ENCODE measurements at places on chromosomes 11 and 22.

GRCh38 chr11:50073113-50074105 lies 40.7 kb downstream of the OR4C45 start:
- DNase-seq: no peak

GRCh38 chr11:90242894-90243416 lies 20.1 kb upstream of the CHORDC1 start:
- DNase-seq: no peak

DNA sequence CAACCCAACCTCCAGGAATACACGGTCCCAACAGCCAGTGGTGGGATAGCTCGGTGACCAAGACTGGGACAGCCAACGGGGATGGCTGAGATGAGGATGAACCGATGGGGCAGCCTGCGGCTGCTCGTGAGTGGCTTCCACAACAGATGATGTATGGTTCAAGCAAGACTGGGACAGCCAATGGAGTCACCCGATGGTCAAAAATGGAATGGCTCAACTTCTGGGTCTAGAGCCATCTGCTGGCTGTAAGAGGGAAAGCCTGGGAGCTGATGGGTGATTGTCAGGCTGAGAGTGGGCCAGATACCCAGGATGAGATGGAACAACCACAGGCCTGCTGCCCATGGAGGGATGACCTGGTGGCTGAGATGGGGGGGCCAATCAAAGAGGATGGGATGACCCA lies 35.5 kb downstream of the SYT7 start:
- no peak for DNase-seq

GRCh38 chr11:91850533-91851275 lies 373.9 kb upstream of the FAT3 start:
- no peak for DNase-seq

- DNase-seq: no peak
Observed at GRCh38 chr11:33880979-33881378, 10.9 kb downstream of the LMO2 start.

DNA sequence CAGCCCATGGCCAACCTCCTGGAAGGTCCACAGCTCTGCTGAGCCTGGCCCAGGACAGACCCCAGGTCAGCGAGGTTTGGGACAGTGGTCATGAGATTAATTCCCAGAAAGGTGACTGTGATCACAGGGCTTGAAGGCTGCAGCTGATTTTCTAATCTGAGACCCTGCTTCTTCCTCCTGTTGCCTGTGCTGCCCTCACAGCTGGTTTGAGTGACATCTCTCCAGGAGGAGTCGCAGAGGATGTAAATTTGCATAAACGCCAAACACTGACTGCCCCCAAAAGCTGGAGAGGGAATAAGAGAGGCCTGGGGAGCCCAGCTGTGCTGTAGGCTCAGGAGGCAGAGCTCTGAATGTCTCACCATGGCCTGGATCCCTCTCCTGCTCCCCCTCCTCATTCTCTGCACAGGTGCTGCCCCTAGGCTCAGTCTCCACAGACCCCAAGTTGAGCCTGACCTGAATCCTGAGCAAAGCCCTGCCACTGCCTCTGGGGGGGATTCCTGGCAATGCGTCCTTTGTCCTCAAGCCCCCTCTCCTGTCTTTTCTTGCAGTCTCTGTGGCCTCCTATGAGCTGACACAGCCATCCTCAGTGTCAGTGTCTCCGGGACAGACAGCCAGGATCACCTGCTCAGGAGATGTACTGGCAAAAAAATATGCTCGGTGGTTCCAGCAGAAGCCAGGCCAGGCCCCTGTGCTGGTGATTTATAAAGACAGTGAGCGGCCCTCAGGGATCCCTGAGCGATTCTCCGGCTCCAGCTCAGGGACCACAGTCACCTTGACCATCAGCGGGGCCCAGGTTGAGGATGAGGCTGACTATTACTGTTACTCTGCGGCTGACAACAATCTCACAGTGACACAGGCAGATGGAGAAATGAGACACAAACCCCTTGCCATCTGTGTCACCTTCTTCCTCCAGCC lies 23.8 kb downstream of the GGTLC2 start:
- DNase-seq: no peak

GRCh38 chr22:49973018-49973961 lies 12.7 kb downstream of the PIM3 start:
- peak; percentile 2 for DNase-seq

DNA sequence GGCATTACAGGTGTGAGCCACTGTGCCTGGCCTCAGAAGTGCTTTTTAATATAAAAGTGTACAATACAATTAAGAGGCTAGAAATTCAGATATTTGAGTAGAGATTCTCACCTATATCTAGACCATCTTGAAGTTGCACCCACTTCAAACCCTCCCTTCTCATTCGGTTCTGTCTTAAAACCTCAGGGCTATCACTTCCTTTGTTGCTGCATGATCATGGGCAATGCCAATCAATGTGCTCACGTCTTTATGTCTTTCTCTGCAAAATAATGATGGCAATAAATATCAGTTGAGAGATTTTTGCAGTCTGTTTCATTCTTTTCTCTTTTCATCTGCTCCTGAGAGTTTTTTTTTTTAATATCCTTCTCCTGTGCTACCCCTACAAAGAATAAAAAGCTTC lies 9.3 kb upstream of the NUP160 start:
- no peak for DNase-seq

GRCh38 chr11:90601261-90601660 lies 378.4 kb upstream of the CHORDC1 start:
- DNase-seq: no peak

- DNase-seq: no peak
Observed at GRCh38 chr11:62433141-62433903, 14.5 kb downstream of the SCGB1A1 start.

DNA sequence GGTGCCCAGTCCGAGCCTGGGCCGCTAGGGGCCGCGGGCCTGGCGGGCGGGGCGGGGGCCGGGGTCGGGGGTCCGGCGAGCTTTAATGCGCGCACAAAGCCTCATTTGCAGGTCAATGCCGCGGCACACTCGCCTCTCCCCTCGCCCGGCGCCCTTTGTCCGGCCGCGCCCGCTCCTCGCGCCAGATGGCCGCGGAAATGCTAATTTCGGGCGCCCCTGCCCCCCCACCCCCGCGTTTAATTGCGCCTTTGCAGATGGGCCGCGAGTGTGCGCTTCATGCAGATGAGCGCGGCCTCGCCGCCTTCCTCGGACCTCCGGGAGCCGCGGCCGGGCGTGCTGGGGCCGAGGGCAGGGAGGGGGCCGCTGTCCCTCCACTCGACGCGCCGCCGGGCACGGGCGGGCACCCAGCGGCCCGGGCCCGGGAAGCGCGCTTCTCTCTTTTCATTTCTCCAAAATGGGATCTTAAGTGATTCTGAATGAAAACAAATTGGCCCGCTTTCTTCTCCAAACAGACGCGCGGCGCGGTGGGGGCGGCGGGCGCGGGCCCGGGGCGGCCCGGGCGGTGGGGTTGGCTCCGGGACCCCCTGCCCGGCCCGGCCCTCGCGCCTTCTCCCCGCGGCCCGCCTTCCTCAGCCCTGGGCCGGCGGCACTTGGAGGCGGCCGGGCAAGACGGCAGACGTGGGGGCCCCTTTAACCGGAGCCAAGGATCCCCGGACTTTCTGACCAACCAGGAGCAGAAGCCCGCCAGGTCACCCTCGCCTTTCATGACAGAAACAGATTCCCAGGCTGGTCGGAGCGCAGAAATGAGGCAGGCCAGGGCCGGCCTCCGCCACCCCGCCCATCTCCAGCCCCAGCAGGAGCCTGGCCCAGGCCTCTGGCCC lies 22.9 kb downstream of the CDKN1C start:
- DNase-seq: no peak

GRCh38 chr11:72767203-72768062 lies 15.2 kb upstream of the ARAP1 start:
- no peak for DNase-seq

GRCh38 chr11:1488575-1489180 lies 2.1 kb upstream of the MOB2 start:
- no peak for DNase-seq

GRCh38 chr11:131561501-131561900 lies 191.1 kb downstream of the NTM start:
- no peak for DNase-seq

GRCh38 chr11:130469181-130469580 lies 20.7 kb downstream of the ADAMTS15 start:
- DNase-seq: no peak

GRCh38 chr11:74726547-74727182 lies 4.6 kb downstream of the CHRDL2 start:
- peak; percentile 60 for DNase-seq

- peak; percentile 50 for DNase-seq
Observed at GRCh38 chr11:57476047-57476756, 15.9 kb downstream of the RTN4RL2 start.

DNA sequence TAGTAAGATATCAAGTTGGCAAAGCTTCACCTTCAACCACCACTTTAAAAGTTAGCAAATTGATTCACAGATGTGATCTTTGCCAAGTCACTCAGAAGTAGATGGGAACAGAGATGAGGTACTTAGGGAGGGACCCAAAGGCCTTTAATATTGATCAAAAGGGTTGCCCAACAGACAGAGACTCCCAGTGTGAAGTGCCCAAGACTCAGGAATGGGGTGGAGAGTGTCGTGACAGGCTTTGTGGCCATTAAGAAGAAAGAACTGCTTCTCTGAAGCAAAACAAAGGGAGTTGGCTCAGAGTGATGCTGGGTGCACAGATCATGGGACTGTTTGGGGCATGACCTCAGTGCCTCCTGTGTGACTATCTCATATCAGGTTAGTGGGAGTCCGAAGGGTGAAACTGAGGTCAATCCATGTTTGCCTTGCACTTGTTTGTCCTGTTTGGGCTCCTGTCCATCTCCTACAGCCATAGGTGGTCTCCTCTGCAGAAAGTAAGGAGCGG lies 132.3 kb downstream of the APIP start:
- no peak for DNase-seq

- DNase-seq: no peak
Observed at GRCh38 chr22:19260194-19260593, 31.3 kb downstream of the CLTCL1 start.

- DNase-seq: no peak
Observed at GRCh38 chr22:50269573-50269969, 609 bp downstream of the MAPK11 start.

GRCh38 chr11:122917311-122917710 lies 34.8 kb downstream of the JHY start:
- no peak for DNase-seq

DNA sequence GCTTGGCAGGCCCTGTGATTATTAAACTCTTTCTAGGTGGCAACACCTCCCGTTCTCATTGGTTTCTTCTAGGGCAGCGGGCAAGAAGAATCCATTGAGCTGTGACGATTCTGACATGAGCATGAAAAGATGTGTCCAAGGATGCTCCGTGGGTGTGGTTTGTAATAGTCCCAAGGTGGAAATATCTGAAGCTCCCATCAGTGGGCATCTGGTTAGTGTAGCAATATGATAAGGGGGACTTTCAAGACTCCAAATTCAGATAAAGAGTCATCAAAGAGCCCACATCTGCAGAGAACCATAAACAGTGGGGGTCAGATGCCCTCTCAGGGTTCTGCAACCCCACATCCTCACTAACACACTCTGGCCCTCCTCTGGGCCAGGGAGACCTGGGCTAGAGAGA lies 42.6 kb downstream of the TST start:
- no peak for DNase-seq

GRCh38 chr22:37209140-37209845 lies 3.0 kb downstream of the SSTR3 start:
- no peak for DNase-seq

GRCh38 chr11:19466314-19466713 lies 225.6 kb upstream of the E2F8 start:
- DNase-seq: no peak

GRCh38 chr11:117691516-117691915 lies 105.5 kb downstream of the DSCAML1 start:
- DNase-seq: no peak

DNA sequence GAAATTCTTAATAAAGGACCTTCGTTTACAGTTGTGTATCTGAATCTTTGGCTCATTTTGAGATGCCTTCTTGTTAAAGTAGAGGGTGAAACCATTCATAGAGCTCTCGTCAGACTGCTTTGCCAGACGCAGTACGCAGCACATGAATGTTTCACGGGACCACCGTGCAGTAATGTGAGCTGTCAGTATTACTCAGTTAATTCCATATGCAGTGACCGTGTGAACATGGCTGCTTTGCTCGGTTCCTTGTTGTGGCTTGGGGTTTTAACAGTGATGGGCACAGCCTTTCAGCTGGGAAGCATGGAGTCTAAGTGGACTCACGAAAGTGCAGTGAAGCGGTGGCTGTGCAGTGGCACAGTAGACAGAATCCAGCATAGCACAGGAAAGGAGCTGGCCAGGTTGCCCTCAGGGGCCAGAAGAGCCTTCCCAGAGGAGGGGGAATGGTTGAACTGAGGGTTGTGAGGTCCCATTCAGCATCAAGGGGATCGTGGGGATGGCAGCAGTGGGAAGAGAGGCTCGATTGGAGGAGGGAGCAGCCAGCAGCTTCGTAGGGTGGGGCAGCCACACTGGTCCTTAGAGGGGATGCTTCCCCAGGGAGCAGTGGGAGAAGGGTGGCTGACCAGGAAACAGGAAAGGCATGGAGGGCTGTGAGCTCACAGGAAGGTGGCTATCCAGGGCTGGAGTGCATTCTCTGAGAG lies 31.4 kb downstream of the PPFIA1 start:
- DNase-seq: no peak

- no peak for DNase-seq
Observed at GRCh38 chr11:7019500-7020182, 505 bp downstream of the ZNF214 start.

DNA sequence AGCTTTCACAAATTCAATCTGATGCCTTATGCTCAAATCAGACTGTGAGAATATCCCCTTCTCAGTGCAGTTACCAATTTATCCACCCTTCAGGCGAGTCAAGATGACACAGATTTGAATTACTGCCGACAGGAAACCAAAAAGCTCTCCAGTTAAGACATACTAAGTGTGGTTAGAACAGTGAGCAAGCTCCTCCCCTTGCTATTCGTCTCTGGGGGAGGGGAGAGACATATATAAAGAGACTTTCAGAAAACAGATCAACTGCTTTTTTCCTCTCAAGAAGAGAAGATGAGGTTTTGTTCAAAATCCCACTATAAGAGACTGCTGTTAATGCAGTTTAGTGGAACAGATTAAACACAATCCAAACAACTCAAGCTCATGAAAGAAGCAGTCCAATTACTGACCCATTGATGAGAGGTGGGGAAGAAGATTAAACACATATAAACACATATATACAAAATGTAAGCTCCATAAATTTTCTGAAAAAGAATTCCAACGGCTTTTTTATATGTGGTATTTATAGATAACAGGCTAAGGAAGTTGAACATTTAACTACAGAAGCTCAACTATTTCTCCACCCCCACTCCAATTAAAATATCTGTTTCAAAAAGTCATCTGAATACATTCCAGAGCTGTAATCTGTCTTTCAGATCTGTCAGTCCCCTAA lies 102.7 kb downstream of the MRTFA start:
- DNase-seq: peak; percentile 41

- no peak for DNase-seq
Observed at GRCh38 chr11:107593951-107594350, 3.0 kb downstream of the ELMOD1 start.

GRCh38 chr22:38656256-38657044 lies at the start of the genes CBY1 and FAM227A:
Gene CBY1, plus strand, starts transcription at chr22:38656638. Its CDS starts 11,417 bp downstream, at chr22:38668055.
Gene FAM227A, minus strand, starts transcription at chr22:38656392. Its CDS starts 6,224 bp downstream, at chr22:38650168.
- peak; percentile 92 for DNase-seq

- DNase-seq: no peak
Observed at GRCh38 chr11:39910087-39910486, 1549.4 kb downstream of the LRRC4C start.

All from stimulated activated naive CD8-positive, alpha-beta T cell treated with anti-CD3 and anti-CD28 coated beads, Interleukin-15, Interleukin-2, amounts not matched to agents 100 U/mL and 50 U/mL, for 24 hours (primary cell).